EH (cell line): ENCODE measurements at places on chromosomes 1 and 21.

DNA sequence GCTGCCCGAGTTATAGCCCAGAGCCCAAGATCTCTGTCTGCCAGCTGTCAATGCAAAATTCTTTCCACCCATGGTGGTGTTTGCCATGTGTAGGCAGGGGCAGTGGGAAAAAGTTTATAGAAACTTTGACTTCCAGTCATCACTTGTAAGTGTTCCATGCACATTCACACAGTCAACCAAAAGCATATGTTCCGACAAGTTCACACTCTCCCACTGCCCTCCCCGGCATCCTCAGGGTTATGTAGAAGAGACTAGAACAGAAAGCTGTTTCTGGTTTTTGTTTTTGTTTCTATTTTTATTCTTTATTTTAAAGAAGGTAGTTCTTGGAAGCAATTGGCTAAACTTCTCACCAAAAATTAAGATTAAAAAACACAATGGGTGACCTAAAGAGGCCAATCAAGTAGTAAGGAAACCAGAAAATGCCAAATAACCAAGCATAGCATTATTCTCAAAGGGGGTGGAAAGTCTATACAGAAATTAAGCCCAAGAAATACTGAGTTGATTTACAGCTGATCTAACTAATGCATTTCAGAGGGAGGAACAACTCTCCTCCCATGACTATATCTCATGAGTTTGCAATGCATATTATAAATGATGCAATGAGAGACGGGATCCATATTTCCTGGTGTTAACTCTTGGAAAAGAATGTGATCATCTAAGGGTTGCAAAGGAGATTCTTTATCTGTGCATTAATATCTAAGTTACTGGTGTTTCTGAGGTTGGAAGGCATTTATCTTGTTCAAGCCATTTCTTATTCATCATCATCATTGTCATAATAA, 91.5 kb upstream of the ETS2 start:
- DNase-seq, result no peak

GRCh38 chr21:19986396-19986795, 1011.8 kb upstream of the NCAM2 start:
- DNase-seq, result no peak

GRCh38 chr1:203158960-203159665, 16.5 kb downstream of the MYBPH start:
- no peak for DNase-seq

GRCh38 chr1:101453844-101454243, 217.0 kb downstream of the S1PR1 start:
- DNase-seq, result no peak
